Tongue (tissue), 3 donors: ENCODE measurements at places on chromosomes 1 and 21. TPM values are rescaled to one million over a fixed set of nuclear protein-coding genes. Genes with fewer than 3 reads are reported as not detected.

GRCh38 chr1:151356696-151357095, 9.6 kb upstream of the RFX5 start:
- DNase-seq, result peak; percentile 32

- DNase-seq, result no peak
Observed at GRCh38 chr1:154746622-154747299, 123.3 kb downstream of the KCNN3 start.

DNA sequence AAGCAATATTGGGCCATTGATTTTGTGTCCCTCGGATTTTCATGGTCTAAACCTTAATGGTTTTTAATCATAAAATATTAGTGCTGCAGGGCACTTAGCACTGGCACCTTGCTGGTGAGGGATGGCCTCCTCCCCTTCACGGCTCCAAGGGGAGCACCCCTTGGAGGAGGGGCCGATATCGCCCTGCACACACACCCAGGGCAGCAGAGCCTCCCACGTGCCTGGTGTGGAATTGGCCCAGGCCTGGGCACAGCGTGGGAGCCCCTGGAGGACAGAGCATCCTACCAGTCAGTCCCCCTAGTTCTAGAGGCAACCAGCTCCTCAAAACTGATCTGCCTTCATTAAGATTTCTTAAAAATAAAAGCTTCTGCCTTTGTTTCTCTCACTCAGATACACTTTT, 90.7 kb upstream of the CSF3R start:
- no peak for DNase-seq

The RC3H1 gene
- 31.4 TPM for total RNA-seq

GRCh38 chr1:182752077-182752988, 37.2 kb upstream of the NPL start:
- peak; percentile 53 for DNase-seq

The SLAMF7 gene
- total RNA-seq, result 0.41 TPM

The ALX3 gene
- total RNA-seq, result not detected

DNA sequence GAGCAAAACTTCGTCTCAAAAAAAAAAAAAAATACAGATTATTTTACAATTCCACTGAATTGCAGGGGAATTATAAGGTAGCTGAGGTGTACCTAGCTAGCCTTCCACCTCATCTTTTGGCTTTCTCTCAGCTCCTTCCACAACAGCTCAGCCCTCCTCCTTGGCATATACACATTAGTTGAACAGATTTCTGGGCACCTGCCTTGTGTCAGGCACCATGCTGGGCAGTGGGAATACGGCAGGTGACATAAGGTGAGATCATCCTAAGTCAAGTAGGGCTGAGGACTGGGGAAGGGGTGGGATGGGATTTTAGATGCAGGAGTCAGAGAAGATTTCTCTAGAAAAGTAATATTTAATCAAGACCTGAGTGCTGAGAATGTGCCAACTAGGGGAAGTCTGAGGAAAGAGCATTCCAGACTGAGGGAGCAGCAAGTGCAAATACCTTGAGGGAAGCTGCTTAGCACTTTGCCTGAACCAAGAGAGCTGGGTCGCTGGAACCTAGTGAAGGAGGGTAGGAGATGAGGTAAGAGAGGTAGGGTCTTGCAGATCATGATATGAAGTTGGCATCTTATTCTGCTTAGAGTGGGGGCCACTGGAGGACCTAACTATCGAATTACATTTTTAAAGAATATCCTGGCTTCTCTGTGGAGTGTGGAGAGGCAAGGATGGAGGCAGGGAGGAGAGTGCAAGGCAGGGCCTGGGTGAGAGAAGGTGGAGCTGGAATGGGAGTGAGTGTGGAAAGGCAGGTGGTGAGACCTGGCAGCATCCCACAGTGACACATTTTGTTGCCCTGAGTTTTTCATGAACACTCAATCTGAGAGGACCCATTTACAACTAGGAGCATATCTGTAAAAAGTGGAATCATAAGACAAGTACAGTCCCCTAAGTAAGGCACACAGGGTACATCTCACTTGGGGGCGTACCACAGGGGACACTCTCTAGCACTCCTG, 28.2 kb downstream of the LAMC2 start:
- DNase-seq, result no peak

- no peak for DNase-seq
Observed at GRCh38 chr1:53361541-53361961, 33.7 kb upstream of the LRP8 start.

The KCNJ15 gene
- total RNA-seq, result 2.1 TPM

DNA sequence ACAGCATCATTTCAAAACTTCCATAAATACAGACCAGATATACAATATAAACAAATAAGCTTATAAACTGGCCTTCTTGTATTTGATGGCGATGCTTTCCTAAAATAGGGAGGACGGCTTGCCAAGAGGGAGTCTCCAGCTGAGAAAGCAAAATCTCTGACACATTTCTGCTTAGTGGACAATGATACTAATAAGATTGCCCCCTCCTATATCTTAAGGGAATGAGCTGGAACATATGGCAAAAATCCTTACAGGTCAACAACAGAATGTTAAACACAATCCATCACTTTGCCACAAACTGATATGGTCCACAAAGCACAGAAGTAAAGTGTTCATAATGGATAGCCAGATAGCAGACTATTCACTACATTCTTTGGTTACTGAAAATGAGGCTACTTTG, 7.1 kb upstream of the GADD45A start:
- no peak for DNase-seq

The NUDT4B gene
- total RNA-seq, result 54.2 TPM
